Ascending aorta (tissue), 2 donors: ENCODE measurements at places on chromosomes 2 and 18.

- no peak overlapping the region for H3K27ac ChIP-seq
- no peaks in the 10 kb centered on the region for H3K36me3 ChIP-seq
- no peaks in the 10 kb centered on the region for H3K4me1 ChIP-seq
Measured at GRCh38 chr2:1283020-1283801, 130.1 kb upstream of the TPO start.

- H3K4me1 ChIP-seq: peaks cover 2% of the 10 kb centered on the region
- H3K27me3 ChIP-seq: no peaks in the 10 kb centered on the region
- no peak overlapping the region for H3K27ac ChIP-seq
- no peak overlapping the region for H3K4me3 ChIP-seq
Measured at GRCh38 chr2:218026244-218026643, 23.4 kb upstream of the TNS1 start.

DNA sequence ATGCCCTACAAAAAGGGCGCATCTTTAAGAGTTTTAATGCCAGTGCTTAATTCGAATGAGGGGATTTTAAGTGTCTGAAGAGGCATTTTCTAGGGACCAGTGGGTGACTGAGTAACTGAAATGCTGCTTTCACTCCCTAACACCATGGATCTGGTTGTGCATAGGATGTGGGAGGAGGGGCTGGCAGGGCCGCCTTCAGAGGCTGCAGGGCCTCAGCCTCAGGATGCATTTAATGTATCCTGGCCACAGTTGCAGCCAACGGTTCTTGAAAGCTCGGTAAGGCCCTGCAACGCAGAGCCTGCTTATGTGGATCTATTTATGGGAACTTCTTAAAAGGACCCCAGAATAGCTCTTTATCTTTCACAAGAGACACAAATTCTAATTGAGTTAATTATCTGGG lies 25.8 kb upstream of the IL18RAP start:
- no peak overlapping the region for H3K4me3 ChIP-seq
- no peak overlapping the region for H3K27ac ChIP-seq
- no peaks in the 10 kb centered on the region for H3K27me3 ChIP-seq
- no peak for DNase-seq

DNA sequence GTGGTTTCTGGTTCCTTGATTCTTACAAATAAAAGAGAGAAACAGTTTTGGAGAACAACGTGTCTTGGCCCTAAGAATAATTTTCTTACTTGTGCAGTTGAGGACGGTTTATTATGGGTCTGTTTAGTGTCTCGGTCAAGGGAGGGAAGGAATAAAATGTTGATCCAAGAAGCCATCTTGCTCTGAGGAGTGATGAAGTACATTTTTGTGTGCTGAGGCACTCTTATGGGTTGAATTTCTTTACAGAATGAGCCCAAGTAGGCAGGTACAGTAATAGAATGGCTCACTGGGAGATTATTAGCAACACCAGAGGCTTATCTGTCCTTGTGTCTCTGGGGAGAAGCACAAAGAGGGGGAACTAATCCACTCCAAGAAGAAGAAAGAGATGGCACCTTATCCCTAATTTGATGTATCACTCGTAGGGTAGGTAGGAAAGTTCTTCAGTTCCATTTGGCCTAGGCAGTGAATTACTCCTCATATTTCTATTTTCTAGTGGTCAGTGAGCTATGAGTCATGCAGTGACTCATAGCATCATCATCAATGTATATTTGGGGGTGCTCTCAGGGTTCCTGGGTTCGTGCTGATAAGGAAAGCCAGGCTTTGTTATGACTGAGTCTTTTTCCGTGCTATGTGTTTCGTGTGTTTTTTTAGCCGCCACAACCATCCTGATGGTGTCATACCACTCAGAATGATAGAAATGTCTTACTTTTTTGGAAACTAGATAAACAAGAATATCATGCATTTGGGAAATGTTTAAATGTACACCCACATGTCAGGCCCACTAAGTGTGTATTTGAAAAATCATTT lies 250.1 kb upstream of the CTAGE1 start:
- no peak overlapping the region for H3K4me3 ChIP-seq
- H3K27ac ChIP-seq: peak overlapping the region; percentile 34
- no peaks in the 10 kb centered on the region for H3K36me3 ChIP-seq
- no peaks in the 10 kb centered on the region for H3K4me1 ChIP-seq

GRCh38 chr2:53455094-53455493 lies 312.5 kb upstream of the CHAC2 start:
- no peaks in the 10 kb centered on the region for H3K27me3 ChIP-seq
- H3K4me1 ChIP-seq: no peaks in the 10 kb centered on the region

GRCh38 chr18:45678850-45679249 lies 45.1 kb upstream of the SLC14A1 start:
- no peak for DNase-seq
- no peaks in the 10 kb centered on the region for H3K36me3 ChIP-seq
- H3K4me1 ChIP-seq: no peaks in the 10 kb centered on the region
- no peaks in the 10 kb centered on the region for H3K27me3 ChIP-seq
